NCI-H187 treated with DMSO at 0.1 percent for 48 hours (cell line): ENCODE measurements at places on chromosomes 13 and 19.

DNA sequence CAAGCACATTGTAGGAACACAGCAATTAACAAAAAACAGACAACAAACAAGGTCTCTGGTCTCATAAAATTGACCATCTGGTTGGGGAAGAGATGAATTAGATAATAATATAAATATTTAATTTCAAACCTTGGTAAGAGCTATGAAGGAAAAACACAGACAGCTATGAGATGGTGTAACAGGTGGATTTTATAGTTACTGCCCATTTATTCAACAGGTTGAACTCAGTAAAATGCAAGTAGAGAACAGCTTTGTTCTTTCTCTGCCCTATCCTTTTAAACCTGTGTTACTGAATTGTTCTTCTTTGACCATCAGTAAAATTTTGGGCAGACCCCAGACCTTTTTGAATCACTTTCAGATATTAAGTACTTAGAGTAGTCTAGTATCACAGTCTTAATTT, 77.6 kb upstream of the FAM216B start:
- no peak for DNase-seq

DNA sequence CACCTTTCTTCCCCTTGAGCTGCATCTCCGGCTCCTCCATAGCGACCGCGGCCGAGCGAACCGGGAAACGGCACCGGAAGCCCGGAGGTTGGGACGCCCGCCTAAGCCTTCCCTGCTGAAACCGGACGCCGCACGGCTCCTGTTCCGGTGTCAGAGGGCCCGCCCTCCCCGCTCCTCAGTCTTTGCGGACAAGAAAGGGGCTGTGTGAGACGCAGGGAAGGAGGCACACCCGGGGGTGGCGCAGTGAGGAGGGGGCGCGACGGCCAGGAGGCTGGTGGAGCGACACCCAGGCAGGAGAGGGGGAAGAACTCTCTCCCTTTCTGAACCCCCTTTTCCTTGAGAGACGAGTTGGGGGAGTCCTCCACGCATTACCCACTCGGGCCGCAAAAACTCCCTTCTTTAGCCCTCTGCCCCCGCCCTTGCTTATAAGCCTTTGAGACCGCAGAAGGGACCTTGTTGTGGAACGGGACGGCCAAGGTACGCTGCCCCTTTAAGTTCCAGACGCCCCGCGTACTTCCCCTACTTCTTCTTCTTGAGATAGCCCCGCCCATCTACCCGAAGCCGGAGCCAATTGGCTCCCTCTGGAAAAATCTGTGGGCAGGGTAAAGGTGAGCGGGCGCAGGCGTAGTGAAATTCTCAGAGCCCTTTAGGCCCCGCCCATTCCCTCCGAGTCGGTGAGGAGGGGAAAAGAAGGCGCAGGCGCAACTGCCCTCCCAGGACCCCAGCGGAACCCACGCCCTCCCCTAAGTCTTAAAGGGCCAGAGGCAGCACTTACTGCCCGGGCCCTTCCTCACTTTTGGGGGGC, at the start of the genes BORCS8 and RFXANK:
Gene BORCS8 (minus strand): TSS at position 75 of the 805 bp plus-strand sequence. CDS start 35 bp downstream, at position 40.
Gene RFXANK (plus strand): TSS at position 181 of the 805 bp plus-strand sequence. CDS start 1,689 bp downstream, outside the sequence.
- DNase-seq: peak; percentile 80

DNA sequence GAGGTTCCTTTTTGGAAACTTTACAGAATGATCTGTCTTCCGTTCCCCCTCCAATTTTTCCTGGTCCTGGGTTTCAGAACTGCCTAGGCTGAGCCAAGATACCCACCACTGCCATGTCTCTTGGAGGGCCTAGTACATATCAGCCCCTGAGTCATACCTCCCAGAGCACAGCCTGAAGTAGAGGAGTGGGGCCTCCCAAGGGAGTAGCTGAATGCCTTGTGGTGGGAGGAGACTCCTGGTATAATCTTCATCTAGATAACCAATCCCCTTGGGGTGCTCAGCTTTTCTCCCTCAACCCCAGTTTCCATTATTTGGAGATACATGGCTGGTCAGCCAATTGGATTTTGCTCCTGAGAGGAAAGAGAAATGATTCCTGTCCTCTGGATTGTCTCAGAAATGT, 30.3 kb downstream of the ZNF763 start:
- DNase-seq: no peak

DNA sequence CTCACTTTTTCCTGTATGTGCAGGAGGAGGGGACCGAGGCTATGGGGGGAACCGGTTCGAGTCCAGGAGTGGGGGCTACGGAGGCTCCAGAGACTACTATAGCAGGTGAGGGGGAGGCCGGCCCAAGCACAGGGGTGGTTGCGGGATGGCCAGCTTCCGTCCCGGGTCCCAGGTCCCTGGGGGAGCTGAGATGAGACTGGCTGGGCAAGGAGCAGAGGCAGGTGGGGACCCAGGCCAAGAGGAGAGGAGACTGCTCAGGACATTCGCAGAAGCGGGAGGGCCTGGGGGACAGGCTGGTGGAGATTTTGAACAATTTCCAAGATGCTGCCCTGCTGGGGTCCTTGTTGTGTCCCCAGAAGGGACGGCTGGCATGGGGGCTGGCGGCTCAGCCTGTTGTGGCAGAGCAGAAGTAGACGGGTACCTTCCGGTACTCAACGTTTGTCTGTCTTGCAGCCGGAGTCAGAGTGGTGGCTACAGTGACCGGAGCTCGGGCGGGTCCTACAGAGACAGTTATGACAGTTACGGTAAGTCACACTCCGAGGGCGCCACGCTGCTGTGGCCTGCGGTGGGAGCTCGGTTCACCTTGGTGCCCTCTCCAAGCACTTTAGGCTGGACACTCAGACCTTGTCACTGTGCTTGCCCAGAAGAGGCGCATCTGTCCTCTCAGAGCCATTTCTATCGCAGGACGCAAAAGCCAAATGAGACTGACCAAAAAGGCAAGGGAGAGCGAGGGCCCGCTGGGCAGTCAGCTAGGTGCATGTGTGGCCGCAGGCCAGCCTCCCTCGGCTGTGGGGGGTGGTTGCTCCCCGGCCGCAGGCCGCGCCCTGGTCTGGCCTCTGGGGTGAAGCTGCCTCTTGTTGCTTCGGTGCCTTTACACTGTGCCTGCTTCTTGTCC, 2.6 kb downstream of the CIRBP start:
- no peak for DNase-seq

GRCh38 chr19:35629332-35629633, 447 bp downstream of the RBM42 start:
- no peak for DNase-seq

DNA sequence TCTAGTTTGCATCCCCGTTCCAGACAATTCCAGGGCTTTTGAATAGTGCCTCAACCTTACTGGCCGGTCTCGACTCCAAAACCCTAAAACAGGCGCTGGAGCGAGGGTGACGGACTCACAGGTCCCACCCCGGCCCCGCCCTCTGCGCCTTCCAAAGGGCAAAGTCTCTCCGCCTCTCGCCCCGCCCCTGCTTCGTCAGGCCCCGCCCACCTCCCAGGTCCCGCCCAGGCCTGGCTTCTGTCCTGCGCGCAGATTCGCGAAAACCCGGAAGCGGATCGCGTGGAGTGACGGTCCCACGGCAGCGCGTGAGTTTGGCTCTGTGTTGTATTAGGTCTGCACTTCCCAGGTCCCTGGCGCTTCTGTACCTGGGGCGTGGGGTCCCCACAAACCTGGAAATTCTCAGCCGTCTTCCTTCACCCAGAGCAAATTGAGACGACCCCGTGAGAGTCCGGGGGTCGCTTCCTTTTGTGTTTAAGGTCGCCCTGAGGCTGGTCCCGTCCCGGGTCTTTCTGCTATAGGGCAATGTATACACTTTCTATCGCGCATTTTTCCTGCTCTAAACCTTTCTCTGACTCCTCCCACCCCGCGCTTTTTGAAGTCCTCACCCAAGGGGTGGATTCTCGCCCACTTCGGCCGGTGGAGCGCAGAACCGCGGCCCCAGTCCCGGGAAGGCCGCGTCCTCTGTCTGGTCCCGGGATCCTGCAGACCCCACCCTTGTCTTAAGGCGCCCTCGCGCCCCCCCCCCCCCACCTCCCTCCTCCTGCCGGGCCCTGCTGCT, at the start of gene ZNF813:
Gene ZNF813 (plus strand): TSS at position 249 of the 778 bp plus-strand sequence. CDS start 16,090 bp downstream, outside the sequence.
- DNase-seq: peak; percentile 13

- DNase-seq: no peak
Measured at GRCh38 chr13:100870898-100871297, 196.3 kb upstream of the TMTC4 start.

- DNase-seq: no peak
Measured at GRCh38 chr13:107296804-107297203, 728.9 kb upstream of the ARGLU1 start.

DNA sequence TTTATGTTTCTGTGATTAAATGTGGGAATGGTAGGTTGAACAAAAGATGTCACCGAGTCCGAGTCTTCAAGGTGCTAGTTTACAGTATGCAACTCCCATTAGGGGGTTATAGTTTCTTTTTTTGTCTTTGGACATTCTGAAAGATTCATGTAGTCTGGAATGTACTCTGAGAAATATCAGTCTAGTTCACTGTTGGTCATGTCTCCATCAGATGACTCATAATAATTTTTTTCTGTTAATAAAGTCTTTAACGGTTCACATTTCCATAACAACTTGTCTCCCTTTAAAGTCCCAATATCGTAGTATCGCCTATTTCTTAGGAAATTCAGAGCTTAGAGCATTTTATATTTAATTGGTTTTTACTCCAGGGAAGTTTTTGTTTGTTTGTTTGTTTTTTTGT, 13.5 kb upstream of the ESD start:
- DNase-seq: no peak

- DNase-seq: peak; percentile 55
Measured at GRCh38 chr13:21668732-21669275, 2.1 kb upstream of the FGF9 start.

GRCh38 chr13:83499286-83499685, 383.0 kb downstream of the SLITRK1 start:
- no peak for DNase-seq

- no peak for DNase-seq
Measured at GRCh38 chr13:24215126-24215525, 54.6 kb downstream of the SPATA13 start.

GRCh38 chr13:97324115-97324514, 102.0 kb downstream of the MBNL2 start:
- no peak for DNase-seq

DNA sequence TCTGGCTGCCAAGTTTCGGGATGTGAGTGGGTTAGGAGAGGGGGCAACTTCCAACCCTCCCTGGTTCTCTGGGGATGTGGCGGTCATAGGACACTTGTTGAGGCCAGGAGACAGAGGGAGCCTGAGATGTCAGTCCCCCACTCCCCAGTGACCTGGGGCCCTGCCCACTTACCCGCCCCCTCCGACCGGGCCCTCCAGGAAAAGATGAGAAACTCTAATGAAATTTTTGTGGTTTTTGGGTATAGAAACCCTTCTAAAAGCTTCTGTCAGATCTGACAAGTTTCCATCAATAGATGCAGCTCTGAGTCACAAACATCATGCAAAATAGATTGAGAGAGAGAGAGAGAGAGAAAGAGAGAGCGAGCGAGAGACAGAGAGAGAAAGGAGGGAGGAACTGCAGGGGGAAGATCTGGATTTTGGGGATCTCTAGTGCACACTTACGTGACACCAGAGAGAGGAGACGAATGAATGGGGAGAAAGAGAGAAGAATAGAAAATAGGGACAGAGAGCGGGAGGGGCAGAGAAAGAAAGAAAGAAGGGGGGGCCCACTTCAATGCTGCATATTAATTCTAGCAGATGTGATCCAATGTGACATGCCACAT, 94.0 kb downstream of the PTPRS start:
- DNase-seq: no peak

GRCh38 chr13:102642475-102642874, 45.7 kb downstream of the TPP2 start:
- peak; percentile 53 for DNase-seq

GRCh38 chr13:38395497-38395788, 45.8 kb downstream of the UFM1 start:
- no peak for DNase-seq

- DNase-seq: no peak
Measured at GRCh38 chr13:38618881-38619280, 68.0 kb upstream of the FREM2 start.

DNA sequence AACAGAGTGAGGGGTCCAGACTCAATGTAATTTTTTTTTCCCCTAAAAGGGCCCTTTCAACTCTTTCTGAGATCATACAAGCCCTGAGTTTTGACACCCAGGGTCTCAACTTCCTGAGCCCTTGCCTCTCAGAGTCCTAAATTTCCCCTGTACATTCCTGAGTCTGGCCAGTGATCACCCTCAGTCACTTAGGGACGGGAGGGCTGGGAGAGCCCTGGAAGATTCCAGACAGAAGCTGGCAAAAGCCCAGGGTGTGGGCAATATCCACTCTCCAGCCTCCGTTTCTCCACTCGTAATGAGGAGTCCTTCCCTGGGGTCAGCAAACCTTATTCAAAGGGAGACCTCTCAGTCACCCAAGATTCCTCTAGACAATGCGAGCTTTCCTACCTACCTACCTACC, 1.6 kb downstream of the PPP1R13L start:
- no peak for DNase-seq

DNA sequence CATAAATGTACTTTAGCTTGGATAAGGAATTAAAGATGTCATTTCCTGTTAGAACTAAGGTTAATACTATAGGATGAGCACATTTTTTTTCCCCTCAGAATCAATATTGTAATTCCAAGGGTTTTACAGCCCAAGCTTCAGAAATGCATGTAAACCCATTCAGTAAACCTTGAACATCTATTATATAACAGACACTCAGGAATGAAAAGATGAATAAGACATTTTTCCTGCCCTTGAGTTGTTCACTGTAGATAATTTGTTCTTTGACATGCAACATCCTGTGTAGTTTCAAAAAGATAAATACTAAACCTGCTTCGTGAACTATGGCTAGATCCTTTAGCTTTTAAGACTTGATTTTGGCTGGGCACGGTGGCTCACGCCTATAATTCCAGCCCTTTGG, 21.7 kb upstream of the KCTD4 start:
- DNase-seq: no peak

- DNase-seq: no peak
Measured at GRCh38 chr13:94249512-94249911, 230.0 kb downstream of the DCT start.

DNA sequence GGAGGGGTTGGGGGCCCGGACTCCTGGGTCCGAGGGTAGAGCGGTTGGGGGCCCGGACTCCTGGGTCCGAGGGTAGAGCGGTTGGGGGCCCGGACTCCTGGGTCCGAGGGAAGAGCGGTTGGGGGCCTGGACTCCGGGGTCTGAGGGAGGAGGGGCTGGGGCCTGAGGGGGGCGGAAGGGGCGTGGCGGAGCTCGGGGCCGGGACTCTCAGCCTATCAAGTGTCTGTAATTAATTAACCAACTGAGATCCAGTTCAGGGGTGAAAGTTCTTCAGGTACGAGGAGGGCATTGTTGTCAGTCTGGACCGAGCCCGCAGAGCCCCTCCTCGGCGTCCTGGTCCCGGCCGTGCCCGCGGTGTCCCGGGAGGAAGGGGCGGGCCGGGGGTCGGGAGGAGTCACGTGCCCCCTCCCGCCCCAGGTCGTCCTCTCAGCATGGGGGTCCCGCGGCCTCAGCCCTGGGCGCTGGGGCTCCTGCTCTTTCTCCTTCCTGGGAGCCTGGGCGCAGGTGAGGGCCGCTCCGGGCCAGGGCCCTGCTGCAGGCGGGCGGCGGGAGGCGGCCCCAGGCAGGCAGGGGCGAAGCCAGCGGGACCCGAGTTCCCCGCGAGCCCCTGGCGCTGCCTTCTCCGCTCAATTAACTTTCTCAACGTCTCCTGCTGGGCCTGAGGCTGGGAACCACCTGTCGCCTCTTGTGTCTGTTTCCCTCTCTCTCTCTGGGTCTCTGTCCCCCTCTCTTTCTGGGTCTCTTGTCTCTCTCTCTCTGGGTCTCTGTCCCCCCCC, 697 bp downstream of the FCGRT start:
- no peak for DNase-seq

GRCh38 chr19:6238643-6239281, 41.0 kb downstream of the MLLT1 start:
- DNase-seq: no peak

- no peak for DNase-seq
Measured at GRCh38 chr13:66994097-66994496, 236.0 kb downstream of the PCDH9 start.
